Activated CD8-positive, alpha-beta T cell treated with anti-CD3 and anti-CD28 coated beads, Interleukin-2, amount 10 ng/mL, durations not matched to agents 7 days and 5 days (primary cell): ENCODE measurements at places on chromosomes 7 and 10. TPM values are rescaled to one million over a fixed set of nuclear protein-coding genes. Genes with fewer than 3 reads are reported as not detected.

DNA sequence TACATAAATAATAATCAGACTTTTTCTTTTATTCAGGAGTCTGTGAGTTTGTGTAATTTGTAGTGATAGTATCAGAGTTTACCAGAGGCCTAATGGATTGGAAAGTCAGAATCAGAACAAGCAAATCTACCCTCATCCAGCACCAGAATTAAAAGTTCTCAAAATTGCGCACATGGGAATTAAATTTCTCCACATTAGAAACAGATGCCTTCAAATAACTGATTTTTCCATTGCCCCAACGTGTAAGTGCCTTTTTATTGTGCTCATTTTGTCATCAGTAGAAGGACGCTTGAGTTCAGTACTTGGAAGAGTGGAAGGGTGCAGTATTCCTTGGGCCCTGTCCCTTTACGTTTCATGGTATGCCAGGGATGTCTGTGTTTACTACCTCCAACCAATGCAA is 32.8 kb downstream of the BICC1 start:
- no peak for DNase-seq

DNA sequence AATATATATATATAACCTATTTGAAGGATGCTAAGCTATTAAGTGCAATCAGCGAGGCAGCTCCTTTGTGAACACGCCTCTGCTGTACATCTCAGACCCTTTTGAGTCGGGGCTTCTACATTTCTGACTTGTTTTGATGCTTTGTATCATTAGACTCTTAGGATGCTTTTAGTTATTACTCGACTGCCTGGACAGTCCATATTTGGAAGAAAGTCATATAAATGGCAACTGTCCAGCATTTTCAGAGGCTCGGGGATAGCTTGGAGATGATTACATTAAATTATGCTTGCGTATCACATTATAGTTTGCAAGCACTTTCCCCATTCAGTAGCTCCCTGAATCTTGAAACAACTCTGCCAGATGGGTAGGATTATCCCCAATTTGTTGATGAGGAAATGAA is 257.9 kb downstream of the PTEN start:
- no peak for DNase-seq

GRCh38 chr7:44978511-44979366 is at the start of gene MYO1G:
MYO1G (minus strand) TSS chr7:44979015; CDS start chr7:44978961, 54 bp downstream.
- DNase-seq = peak; percentile 97

Gene HYCC1
- 74.2 TPM for total RNA-seq

GRCh38 chr7:116595063-116595462 is 70.2 kb downstream of the CAV1 start:
- DNase-seq = no peak

- peak; percentile 45 for DNase-seq
Measured at GRCh38 chr7:55365205-55365674, at the start of gene LANCL2. LANCL2 (plus strand) TSS chr7:55365337; CDS start chr7:55366026, 689 bp downstream.

DNA sequence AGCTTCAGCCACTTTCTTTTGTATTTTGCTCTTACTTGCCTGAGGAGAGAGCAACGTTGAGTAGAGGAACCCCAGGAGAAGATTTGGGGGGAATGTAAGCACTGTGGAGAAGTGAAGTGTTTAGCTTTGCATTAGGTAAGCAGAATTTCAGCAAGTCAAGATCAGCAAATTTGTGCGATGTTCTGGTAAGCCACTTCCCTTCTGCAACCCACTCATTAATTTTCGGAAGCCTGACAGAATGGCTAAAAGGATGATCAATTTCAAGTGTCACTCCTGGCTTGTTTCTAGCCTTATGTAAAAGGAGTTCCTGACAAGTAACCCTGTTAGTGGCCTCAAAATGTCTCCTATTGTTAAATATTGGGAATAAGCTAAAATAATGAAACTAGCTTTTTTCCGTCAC is 48.5 kb upstream of the NXPH1 start:
- no peak for DNase-seq

Gene CNPY1
- total RNA-seq = not detected

Gene GATA3
- 44.9 TPM for total RNA-seq
